ENCODE measurements at places on chromosomes 12 and 14. TPM values are rescaled to one million over a fixed set of nuclear protein-coding genes. Genes with fewer than 3 reads are reported as not detected.

- DNase-seq = no peak
Measured at GRCh38 chr12:124327362-124328043, 32.6 kb downstream of the RFLNA start.

DNA sequence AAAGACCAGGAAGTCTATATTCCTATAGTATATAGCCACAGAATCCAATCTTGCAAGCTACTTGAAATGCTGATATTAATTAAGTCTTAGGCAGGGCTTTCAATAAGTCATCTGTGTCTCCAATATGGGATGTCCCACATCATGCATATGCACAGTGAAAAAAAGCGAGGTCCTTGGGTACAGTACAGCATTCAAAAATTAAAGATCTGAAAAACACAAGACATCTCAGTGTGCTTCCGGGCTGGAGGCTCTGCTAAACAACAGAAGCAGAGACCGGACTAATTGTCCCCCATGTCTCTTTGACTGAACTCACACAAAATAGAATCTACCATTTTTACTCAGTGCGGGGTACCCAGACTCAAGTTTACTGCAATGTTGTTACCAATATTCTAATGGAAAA, 156.0 kb downstream of the DAD1 start:
- DNase-seq = no peak

The PPP4R4 gene
- not detected for polyA plus RNA-seq

- DNase-seq = no peak
Measured at GRCh38 chr12:76020281-76020680, 11.3 kb downstream of the PHLDA1 start.

GRCh38 chr12:27206801-27207502, 37.1 kb upstream of the STK38L start:
- DNase-seq = no peak

DNA sequence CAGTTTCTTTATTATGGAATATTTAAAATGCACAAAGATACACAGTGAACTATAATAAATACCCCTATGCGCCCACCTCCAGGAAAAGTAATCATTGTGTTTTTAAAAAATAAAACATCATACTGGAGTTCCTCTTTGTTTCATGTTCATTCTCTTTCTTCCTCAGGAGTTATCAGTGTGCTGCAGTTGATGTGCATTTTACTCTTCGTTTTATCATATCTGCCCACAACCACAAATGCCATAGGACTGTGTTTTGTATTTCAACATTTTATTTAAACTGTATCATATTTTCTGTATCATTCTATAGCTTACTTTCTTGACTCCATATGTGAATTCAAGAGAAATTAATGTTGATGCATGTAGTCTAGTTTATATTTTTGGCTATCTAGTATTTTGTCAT, 53.9 kb downstream of the TSHR start:
- DNase-seq = no peak

The TOMM20L gene
- polyA plus RNA-seq = not detected

GRCh38 chr12:58314610-58315009, 373.2 kb downstream of the ATP23 start:
- no peak for DNase-seq

- DNase-seq = no peak
Measured at GRCh38 chr14:52944254-52944653, 6.6 kb downstream of the FERMT2 start.

DNA sequence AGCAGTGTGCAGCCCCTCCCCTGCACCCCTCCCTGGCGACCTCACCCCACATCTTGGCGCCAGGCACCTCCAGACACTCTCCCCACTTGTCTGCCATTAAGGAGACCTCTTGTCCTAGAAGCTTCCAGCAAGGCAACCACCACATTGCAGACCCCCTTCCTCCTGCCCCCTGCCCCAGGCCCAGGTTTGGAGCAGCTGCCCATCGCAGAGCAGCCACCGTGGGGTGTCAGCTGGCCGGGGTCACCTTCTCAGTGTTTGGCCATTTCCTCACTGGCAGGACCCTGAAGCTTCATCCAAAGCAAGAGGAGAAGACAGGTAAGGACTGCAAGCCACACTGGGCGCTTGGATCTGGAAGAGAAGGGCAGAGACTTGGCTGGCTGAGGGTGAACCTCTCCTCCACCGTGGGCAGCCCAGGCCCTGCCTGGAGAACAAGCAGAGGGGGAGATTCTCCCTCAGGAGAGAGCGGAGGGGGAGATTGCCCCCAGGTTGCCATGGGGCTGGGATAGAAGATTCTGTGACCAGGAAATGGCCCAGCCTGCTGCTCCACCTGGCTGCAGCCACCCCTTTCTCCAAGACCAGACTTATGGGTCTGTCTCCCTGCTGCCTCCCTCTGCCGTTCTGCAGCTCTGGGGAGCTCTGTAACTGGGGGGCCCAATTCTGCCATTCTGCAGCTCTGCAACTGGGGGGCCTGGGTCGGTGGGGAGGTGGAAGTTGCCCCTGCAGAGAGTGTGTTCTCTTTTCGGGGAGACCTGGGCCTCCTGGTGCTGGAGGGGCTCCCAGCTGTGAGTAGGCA, 72.9 kb upstream of the C14orf180 start:
- no peak for DNase-seq

The CCDC88C gene
- polyA plus RNA-seq = 10.2 TPM

- DNase-seq = no peak
Measured at GRCh38 chr14:88023658-88024187, 18.8 kb downstream of the GPR65 start.

The INHBC gene
- not detected for polyA plus RNA-seq

- DNase-seq = no peak
Measured at GRCh38 chr12:80352474-80352873, 91.6 kb upstream of the PTPRQ start.

DNA sequence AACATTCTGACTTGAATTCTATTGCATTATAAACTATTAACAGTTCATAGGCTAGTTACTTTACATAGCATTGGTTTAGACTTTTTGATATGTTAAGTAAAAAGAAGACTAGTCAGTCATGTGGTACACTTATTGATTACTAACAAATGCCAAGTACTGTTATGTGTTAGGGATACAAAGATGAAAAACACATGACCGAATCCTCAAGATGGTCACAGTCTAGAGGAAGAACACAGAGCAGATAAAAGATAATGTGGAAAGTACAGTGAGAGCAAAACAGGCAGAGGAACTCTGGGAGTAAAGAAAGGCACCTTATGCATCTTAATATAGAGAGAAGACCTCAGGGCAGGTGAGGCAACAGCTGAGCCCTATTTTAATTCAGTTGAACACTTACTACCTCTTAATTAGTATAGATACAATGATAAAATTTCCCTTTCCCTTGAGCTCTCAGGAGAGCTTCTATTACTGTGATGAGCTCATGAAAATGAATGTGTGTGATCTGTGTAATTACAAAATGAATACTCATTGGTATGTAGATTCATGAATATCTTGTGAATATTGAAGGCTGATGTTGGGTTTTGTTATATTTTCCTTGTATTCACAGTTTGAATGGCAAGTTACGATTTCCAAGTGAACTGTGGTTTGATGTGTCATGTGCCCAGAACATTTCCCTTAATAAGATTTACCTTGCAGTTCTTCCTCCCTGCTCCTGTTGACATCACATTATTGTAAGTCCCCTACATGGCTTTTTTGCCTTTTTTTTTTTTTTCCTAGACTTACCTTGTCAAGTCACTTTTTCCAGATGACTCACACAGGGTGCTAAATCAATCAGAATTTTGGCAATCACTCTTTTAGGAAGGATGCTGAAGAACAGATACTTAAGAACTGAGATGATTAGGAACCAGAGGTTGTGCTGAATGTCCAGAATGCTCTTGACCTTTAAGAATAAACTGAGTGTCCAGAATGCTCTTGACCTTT, 29.5 kb upstream of the MSRB3 start:
- no peak for DNase-seq

DNA sequence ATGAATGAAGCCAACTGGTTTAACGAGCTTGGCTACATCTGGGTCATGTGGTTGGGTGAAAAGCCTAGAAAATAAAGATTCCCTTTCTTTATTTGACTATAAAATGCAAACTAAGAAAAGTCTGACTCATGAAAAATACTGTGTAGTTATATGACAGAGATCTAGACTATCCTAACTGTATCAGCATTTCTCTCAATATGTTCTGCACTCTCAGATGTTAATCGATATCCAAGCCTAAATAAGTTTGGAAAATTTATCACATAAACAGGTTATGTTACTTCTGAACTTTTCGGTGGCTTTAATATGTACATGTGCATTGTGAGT, 133.1 kb downstream of the DAAM1 start:
- DNase-seq = no peak

- DNase-seq = no peak
Measured at GRCh38 chr14:105167303-105168092, 1.1 kb downstream of the JAG2 start.
